ENCODE measurements at places on chromosomes 5 and 9. TPM values are rescaled to one million over a fixed set of nuclear protein-coding genes. Genes with fewer than 3 reads are reported as not detected.

DNA sequence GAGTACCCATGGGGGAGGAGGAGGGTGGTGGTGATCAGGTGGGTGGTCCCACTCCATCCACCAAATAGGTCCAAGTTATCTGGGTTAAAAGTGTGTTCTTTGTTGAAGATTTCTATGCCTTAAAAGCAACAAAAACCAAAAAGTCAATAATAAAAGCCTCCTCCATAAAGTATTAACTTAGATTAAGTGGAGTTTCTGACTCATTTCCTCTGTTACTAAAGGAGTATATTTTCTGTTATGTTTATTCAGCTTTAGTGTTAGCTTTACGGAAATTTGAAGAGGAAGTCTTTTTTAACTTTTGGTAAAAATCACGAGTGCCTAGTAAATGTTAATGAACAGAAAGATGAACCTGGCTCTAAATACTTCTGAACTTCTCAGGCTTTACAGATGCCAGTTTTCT, 17.8 kb downstream of the FBXO38 start:
- peaks cover 29% of the 10 kb centered on the region for H3K36me3 ChIP-seq
- H3K4me3 ChIP-seq: no peak overlapping the region
- peak overlapping the region; percentile 29 for H3K27ac ChIP-seq
- no peaks in the 10 kb centered on the region for H3K4me1 ChIP-seq
- no peaks in the 10 kb centered on the region for H3K27me3 ChIP-seq

Gene OR2Y1
- not detected for total RNA-seq

GRCh38 chr5:42491699-42492098, 68.5 kb downstream of the GHR start:
- DNase-seq: no peak
- peaks cover 55% of the 10 kb centered on the region for H3K4me1 ChIP-seq
- no peaks in the 10 kb centered on the region for H3K36me3 ChIP-seq
- H3K4me3 ChIP-seq: no peak overlapping the region
- H3K27me3 ChIP-seq: no peaks in the 10 kb centered on the region
- peak overlapping the region; percentile 52 for H3K27ac ChIP-seq

Gene OR1J2
- total RNA-seq: not detected

Gene MYORG
- total RNA-seq: 9.9 TPM

GRCh38 chr5:2989517-2989916, 238.0 kb upstream of the IRX2 start:
- no peaks in the 10 kb centered on the region for H3K4me1 ChIP-seq
- no peaks in the 10 kb centered on the region for H3K36me3 ChIP-seq
- no peaks in the 10 kb centered on the region for H3K27me3 ChIP-seq
- no peak overlapping the region for H3K27ac ChIP-seq

DNA sequence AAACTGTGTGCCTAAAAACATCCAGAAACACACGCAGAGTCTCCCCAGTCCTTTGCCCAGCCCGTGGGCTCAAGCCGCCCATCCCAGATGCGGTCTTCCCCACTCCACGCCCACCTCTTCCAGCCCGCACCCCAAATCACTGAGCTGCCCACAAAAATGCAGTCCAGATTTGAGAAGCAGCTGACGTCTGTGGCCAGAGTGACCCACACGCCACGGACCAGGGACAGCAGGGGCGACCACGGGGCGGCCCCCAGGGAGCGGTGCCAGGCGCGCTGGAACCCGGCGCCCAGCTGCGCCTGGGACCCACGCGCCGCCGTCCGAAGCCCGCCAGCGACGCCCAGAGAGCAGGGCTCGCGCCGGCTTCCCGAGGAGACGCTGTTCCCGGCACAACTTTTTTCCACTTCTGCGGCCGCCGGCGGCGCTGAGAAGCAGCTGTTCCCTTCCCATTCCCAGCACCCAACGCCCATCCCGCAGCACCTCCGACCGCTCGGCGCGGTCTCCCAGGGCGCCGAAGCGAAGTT, 674 bp downstream of the LHFPL2 start:
- no peaks in the 10 kb centered on the region for H3K27me3 ChIP-seq
- peaks cover 49% of the 10 kb centered on the region for H3K4me1 ChIP-seq
- no peak for DNase-seq
- H3K36me3 ChIP-seq: no peaks in the 10 kb centered on the region

- H3K27me3 ChIP-seq: no peaks in the 10 kb centered on the region
- H3K36me3 ChIP-seq: no peaks in the 10 kb centered on the region
- DNase-seq: no peak
- H3K4me1 ChIP-seq: no peaks in the 10 kb centered on the region
Observed at GRCh38 chr5:68047035-68047434, 168.5 kb upstream of the PIK3R1 start.

Gene LEAP2
- total RNA-seq: 0.23 TPM

Gene CCNI2
- 0.39 TPM for total RNA-seq

GRCh38 chr5:160198146-160198545, 31.2 kb upstream of the FABP6 start:
- no peak for DNase-seq
- H3K4me3 ChIP-seq: no peak overlapping the region
- H3K4me1 ChIP-seq: peaks cover 13% of the 10 kb centered on the region
- H3K36me3 ChIP-seq: no peaks in the 10 kb centered on the region

DNA sequence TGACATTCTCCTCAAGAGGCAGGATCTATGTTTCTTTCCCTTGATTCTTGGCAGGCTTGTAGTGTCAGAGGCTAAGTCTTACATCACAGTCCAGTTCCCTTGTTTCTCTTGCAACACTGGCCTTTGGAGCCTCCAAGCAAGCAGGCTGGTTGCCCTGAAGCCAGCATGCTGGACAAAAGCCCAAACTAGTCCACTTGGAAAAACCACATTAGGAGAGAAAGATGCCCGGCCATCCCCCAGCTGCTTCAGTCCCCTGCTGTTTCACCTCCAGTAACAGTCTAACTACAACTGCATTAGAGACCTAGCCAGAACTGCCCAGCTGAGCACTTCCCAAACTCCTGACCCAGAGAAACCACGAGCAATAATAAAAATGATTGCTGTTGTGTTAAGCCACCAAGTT, 87.6 kb downstream of the ADAMTS6 start:
- H3K27ac ChIP-seq: no peak overlapping the region
- DNase-seq: no peak
- H3K4me1 ChIP-seq: peaks cover 10% of the 10 kb centered on the region
- H3K27me3 ChIP-seq: no peaks in the 10 kb centered on the region

- no peaks in the 10 kb centered on the region for H3K27me3 ChIP-seq
- H3K27ac ChIP-seq: no peak overlapping the region
- no peak overlapping the region for H3K4me3 ChIP-seq
- H3K36me3 ChIP-seq: peaks cover 47% of the 10 kb centered on the region
- no peak for DNase-seq
Observed at GRCh38 chr5:65809817-65810531, 88.0 kb downstream of the NLN start.

Gene RRAGA
- 55.6 TPM for total RNA-seq

DNA sequence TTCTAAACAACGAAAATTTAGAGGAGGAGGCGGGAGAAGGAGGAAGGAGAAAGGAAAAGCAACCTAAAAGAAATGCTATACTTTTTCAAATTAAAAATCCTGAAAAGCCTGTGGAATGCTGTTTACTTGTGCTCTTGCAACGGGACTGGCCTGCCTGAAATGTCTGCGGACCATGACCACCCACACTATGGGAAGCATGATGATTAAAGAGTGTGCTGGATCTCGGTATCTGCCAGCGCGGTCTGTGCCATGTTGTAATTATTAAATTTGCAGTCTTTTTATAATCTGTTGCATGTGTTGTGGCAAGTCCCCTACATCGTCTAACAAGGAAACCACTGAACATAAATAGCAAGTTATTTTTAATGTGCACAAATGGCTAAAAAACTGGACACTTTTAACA, 111.4 kb downstream of the FANCC start:
- peaks cover 20% of the 10 kb centered on the region for H3K4me1 ChIP-seq
- no peak overlapping the region for H3K27ac ChIP-seq
- no peaks in the 10 kb centered on the region for H3K36me3 ChIP-seq
- DNase-seq: no peak

- H3K4me3 ChIP-seq: no peak overlapping the region
- no peaks in the 10 kb centered on the region for H3K27me3 ChIP-seq
- no peak overlapping the region for H3K27ac ChIP-seq
- no peaks in the 10 kb centered on the region for H3K36me3 ChIP-seq
Observed at GRCh38 chr9:105046907-105047741, 119.2 kb upstream of the ABCA1 start.

GRCh38 chr5:40223884-40224402, 455.8 kb upstream of the PTGER4 start:
- H3K27me3 ChIP-seq: no peaks in the 10 kb centered on the region
- H3K4me3 ChIP-seq: no peak overlapping the region
- no peaks in the 10 kb centered on the region for H3K36me3 ChIP-seq
- no peak for DNase-seq

DNA sequence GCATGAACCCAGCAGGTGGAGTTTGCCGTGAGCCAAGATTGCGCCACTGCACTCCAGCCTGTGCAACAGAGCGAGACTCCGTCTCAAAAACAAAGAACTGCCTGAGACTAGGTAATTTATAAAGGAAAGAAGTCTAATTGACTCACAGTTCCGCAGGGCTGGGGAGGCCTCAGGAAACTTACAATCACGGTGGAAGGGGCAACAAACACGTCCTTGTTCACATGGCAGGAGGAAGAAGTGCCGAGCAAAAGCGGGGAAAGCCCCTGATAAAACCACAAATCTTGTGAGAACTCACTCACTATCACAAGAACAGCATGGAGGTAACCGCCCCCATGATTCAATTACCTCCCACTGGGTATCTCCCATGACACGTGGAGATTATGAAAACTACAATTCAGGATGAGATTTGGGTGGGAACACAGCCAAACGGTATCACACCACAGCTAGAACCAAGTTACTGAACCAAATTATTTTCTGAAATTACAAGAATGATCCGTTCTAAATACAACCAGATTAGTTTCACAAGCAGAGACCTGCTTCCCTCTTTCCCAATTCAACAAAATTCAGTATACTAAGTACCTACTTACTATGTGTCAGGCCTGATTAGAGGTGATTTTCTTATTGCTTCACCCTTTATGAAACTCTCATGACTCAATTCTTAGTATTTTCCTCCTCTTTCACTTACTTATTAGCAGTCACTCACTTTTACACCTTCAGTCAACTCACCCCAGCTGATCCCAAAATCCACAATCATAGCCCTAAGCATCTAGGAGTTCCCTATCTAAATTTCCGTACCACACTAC, 8.4 kb downstream of the UBTD2 start:
- no peaks in the 10 kb centered on the region for H3K27me3 ChIP-seq
- no peaks in the 10 kb centered on the region for H3K36me3 ChIP-seq
- no peak overlapping the region for H3K27ac ChIP-seq

DNA sequence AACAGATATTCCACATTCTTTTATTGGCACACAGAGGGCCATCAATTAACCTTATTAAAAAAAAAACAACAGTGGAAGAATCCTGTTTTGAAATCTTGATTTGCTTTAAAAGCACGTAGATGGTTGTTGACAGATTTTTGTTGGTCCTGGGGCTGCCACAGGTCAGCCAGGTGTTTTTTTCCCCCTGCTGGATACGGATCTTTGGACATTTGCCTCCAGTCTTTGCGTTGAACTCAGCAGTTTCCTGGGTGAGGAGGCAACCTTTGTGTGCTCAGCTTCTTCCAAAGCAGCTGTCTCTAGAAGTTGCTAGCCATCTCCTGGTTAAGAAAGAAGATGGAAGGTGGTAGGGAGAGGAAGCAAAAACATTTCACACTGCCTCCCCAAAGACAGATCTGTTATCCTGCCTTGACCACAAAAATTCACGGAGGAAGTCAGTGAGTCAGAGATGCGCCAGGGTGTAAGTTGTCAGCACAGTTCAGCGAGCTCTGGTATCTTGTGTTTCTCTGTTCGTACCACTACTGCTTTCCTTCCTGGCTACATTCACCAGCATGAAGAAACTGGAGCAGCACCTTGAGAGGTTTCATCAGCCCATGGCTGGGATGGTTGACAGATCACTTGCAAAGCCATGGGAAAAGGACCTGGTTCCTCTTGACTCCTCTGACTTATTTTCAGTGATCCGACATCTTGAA, 207.3 kb downstream of the ARHGAP26 start:
- no peak overlapping the region for H3K27ac ChIP-seq
- H3K36me3 ChIP-seq: no peaks in the 10 kb centered on the region
- peaks cover 25% of the 10 kb centered on the region for H3K4me1 ChIP-seq

GRCh38 chr5:90477073-90477472, 2.4 kb downstream of the POLR3G start:
- H3K4me1 ChIP-seq: peaks cover 18% of the 10 kb centered on the region
- no peaks in the 10 kb centered on the region for H3K36me3 ChIP-seq
- no peak overlapping the region for H3K4me3 ChIP-seq
- no peaks in the 10 kb centered on the region for H3K27me3 ChIP-seq
- DNase-seq: no peak

Gene ANKRD33B
- 4.6 TPM for total RNA-seq

Gene PLAC8L1
- total RNA-seq: not detected

GRCh38 chr5:149775785-149776184, 45.7 kb downstream of the PPARGC1B start:
- peak overlapping the region; percentile 81 for H3K27ac ChIP-seq
- no peaks in the 10 kb centered on the region for H3K27me3 ChIP-seq
- H3K36me3 ChIP-seq: no peaks in the 10 kb centered on the region
- H3K4me3 ChIP-seq: no peak overlapping the region

DNA sequence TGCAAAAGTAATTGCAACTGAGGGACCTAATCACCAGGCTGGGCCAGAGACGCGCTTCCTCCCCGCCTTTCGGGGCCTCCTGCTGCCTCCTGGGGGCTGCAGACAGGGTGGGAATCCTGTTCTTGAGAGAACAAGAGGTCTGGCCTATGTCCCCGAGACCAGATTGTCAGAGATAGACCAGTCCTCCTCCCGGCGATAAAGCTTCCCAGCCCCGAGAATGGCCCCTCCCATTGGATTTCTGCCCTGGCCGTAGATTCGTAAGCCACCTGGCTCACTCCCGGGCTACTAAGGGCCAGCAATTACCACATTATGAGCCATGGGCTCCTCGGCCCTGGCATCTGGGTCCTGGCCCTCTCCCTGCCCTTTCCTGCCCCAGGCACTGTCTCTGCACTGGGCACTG, 70.4 kb downstream of the HRH2 start:
- no peak for DNase-seq
- H3K27me3 ChIP-seq: no peaks in the 10 kb centered on the region
- no peak overlapping the region for H3K27ac ChIP-seq
- no peaks in the 10 kb centered on the region for H3K4me1 ChIP-seq
- no peaks in the 10 kb centered on the region for H3K36me3 ChIP-seq
- no peak overlapping the region for H3K4me3 ChIP-seq

GRCh38 chr5:153896701-153897100, 142.0 kb downstream of the FAM114A2 start:
- DNase-seq: no peak
- no peak overlapping the region for H3K4me3 ChIP-seq
- H3K27me3 ChIP-seq: no peaks in the 10 kb centered on the region
- H3K36me3 ChIP-seq: no peaks in the 10 kb centered on the region
- no peak overlapping the region for H3K27ac ChIP-seq
- H3K4me1 ChIP-seq: peaks cover 6% of the 10 kb centered on the region

Gene ROR2
- 71.8 TPM for total RNA-seq

GRCh38 chr9:71816916-71817451, 48.7 kb upstream of the CEMIP2 start:
- no peak overlapping the region for H3K4me3 ChIP-seq
- H3K27ac ChIP-seq: no peak overlapping the region
- no peaks in the 10 kb centered on the region for H3K4me1 ChIP-seq
- no peaks in the 10 kb centered on the region for H3K36me3 ChIP-seq

- H3K4me1 ChIP-seq: no peaks in the 10 kb centered on the region
- no peaks in the 10 kb centered on the region for H3K27me3 ChIP-seq
- H3K36me3 ChIP-seq: no peaks in the 10 kb centered on the region
- DNase-seq: peak; percentile 87
- H3K4me3 ChIP-seq: no peak overlapping the region
Observed at GRCh38 chr9:78325343-78325742, 28.4 kb downstream of the PSAT1 start.

Gene MLANA
- not detected for total RNA-seq
